ENCODE measurements at places on chromosomes 6 and 20. TPM values are rescaled to one million over a fixed set of nuclear protein-coding genes. Genes with fewer than 3 reads are reported as not detected.

The TPD52L1 gene
- 7.2 TPM for total RNA-seq

DNA sequence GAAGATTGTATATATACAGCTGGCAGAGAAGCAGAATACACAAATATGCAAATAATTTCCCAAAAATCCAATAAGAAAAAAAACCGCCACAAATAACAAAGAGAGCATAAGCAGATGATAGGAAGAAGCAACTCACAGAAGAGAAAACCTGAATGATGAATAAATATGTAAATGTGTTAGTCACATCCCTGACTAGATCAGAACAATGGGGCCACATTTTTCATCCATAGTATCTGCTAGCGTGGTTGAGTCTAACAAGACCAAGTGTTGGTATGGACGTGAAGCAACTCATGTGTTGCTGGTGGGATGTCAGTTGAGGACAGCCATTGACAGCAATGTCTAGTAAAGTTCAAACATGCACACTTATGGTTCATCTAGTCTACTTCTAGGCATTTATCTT lies 3.9 kb upstream of the SLC22A3 start:
- peaks cover 33% of the 10 kb centered on the region for H3K27me3 ChIP-seq
- H3K27ac ChIP-seq, result no peak overlapping the region
- no peak overlapping the region for H3K4me3 ChIP-seq
- no peaks in the 10 kb centered on the region for H3K36me3 ChIP-seq

The GPX5 gene
- not detected for total RNA-seq

The SLC35D3 gene
- not detected for total RNA-seq

DNA sequence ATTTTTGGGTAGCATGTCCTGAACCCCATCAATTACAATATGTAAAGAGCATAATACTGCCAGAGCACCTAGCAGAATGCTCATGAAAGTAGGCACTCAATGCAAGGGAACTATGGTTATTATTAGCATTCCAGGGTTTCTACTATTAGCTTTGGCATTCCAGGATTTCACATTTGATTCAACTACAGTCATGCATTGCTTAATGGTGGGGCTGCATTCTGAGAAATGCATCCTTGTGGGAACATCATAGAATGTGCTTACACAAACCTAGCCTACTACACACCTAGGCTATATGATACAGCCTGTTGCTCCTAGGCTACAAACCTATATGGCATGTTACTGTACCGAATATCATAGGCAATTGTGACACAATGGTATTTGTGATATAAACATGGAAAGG lies 247.8 kb downstream of the CD83 start:
- DNase-seq, result no peak
- no peak overlapping the region for H3K27ac ChIP-seq
- peaks cover 32% of the 10 kb centered on the region for H3K27me3 ChIP-seq
- H3K4me3 ChIP-seq, result no peak overlapping the region
- no peaks in the 10 kb centered on the region for H3K36me3 ChIP-seq

- no peak overlapping the region for H3K4me3 ChIP-seq
- DNase-seq, result no peak
- H3K27me3 ChIP-seq, result peaks cover 2% of the 10 kb centered on the region
- H3K27ac ChIP-seq, result no peak overlapping the region
- H3K36me3 ChIP-seq, result no peaks in the 10 kb centered on the region
Measured at GRCh38 chr20:61057443-61058121, 194.5 kb upstream of the CDH4 start.

The EDN3 gene
- total RNA-seq, result not detected

The MYBL2 gene
- total RNA-seq, result 16.1 TPM

DNA sequence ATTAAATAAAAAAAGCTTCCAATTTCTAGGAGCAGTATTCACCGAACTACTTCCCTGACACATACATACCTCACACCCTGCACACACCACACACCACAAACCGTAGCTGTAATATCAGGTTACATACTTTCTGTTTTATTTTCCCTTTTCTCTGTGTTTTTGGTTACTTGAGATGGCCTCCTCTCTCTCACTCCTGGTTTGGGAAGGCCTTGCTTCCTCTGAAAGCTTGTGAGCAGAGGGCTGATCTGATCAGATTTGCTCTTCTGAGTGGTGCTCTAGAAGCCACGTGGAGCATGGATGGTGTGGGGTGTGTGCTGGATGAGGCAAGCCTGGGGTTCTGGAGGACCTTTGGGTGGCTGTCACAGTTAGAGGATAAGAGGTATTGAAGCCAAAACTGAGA lies 20.9 kb downstream of the UTRN start:
- no peaks in the 10 kb centered on the region for H3K27me3 ChIP-seq
- peak overlapping the region; percentile 84 for H3K27ac ChIP-seq
- H3K36me3 ChIP-seq, result peaks cover 32% of the 10 kb centered on the region
- peak overlapping the region; percentile 11 for H3K4me3 ChIP-seq

DNA sequence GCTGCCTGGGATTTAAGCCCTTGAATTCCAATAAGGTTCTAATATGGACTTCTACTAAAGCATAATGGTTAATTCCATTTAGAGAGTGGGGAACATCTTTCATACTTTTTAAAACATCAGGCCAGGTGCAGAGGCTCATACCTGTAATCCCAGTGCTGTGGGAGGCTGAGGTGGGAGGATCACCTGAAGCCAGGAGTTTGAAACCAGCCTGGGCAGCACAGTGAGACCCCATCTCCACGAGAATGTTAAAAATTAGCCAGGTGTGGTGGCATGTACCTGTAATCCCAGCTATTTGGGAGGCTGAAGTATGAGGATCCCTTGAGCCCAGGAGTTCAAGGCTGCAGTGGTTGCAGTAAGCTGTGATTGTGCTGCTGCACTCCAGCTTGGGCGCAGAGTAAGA lies 35.0 kb downstream of the E2F3 start:
- no peak overlapping the region for H3K27ac ChIP-seq
- DNase-seq, result no peak
- peaks cover 4% of the 10 kb centered on the region for H3K36me3 ChIP-seq
- H3K4me3 ChIP-seq, result no peak overlapping the region

DNA sequence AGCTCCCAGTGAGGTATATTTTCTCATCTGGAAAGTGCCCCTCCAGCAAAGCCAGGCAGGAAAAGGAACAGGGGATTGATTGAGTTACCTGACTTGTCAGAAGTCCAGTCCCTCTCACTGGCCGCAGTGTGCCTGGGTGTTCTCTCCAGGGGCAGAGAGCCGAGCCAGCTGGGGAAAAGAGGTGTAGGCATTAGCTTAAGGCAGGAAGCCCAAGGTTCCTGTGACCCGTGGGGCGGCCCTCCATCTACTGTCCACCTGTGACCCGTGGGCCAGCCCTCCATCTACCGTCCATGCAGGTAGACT lies 2.7 kb downstream of the PSMG4 start:
- H3K36me3 ChIP-seq, result peaks cover 8% of the 10 kb centered on the region
- H3K27ac ChIP-seq, result peak overlapping the region; percentile 72
- DNase-seq, result no peak
- H3K4me3 ChIP-seq, result no peak overlapping the region
- no peaks in the 10 kb centered on the region for H3K27me3 ChIP-seq
- peaks cover 26% of the 10 kb centered on the region for H3K4me1 ChIP-seq

The TMEM14B gene
- 61.6 TPM for total RNA-seq

The DHX35 gene
- total RNA-seq, result 10.3 TPM

The CAPN11 gene
- total RNA-seq, result not detected

DNA sequence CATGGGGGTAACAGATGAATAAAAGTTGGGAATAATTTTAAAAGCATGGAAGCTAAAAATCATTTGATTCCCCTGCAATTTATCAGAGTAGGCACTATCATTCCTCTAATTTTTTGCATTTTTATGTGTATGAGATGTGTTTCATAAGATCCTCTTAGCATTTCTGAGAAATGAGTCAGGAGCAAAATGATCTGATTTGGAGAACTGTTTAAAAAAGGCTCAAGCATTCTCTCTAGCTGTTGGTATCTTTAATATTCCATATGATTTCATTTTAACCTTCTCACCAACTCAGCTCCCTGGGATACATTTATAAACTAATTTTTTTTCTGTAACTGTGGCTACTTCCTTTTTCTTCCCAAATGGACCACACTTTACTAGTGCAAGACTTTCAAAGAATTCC lies 60.9 kb downstream of the MCHR2 start:
- H3K27me3 ChIP-seq, result no peaks in the 10 kb centered on the region
- H3K36me3 ChIP-seq, result peaks cover 4% of the 10 kb centered on the region
- no peak for DNase-seq
- H3K27ac ChIP-seq, result peak overlapping the region; percentile 28
- H3K4me1 ChIP-seq, result peaks cover 17% of the 10 kb centered on the region

- H3K4me3 ChIP-seq, result no peak overlapping the region
- H3K36me3 ChIP-seq, result peaks cover 5% of the 10 kb centered on the region
- H3K27me3 ChIP-seq, result no peaks in the 10 kb centered on the region
- H3K27ac ChIP-seq, result peak overlapping the region; percentile 46
- no peak for DNase-seq
Measured at GRCh38 chr20:51760905-51761546, 7.2 kb downstream of the ATP9A start.

DNA sequence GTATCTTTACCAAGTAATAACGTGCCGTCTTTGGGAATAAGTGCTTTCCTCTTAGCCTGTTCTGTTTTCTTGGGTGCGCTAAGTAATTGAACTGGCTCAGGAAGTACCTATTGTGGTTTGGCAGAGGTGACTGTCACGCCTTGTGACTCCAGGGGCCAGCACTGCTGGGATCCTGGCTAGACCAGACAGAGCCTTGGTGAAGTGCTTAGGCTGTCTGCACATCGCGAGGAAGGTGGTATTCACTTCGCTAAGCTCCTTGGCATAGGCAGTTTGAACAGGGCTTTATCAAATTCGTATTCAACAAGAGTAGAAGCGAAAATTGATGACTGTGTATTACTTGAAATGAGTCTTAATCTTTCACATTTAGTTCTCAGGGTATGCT lies 17.6 kb downstream of the PRDM1 start:
- H3K4me3 ChIP-seq, result no peak overlapping the region
- peaks cover 4% of the 10 kb centered on the region for H3K4me1 ChIP-seq
- H3K27me3 ChIP-seq, result no peaks in the 10 kb centered on the region
- no peak overlapping the region for H3K27ac ChIP-seq
- no peaks in the 10 kb centered on the region for H3K36me3 ChIP-seq

- H3K27me3 ChIP-seq, result no peaks in the 10 kb centered on the region
- no peaks in the 10 kb centered on the region for H3K36me3 ChIP-seq
- no peak overlapping the region for H3K4me3 ChIP-seq
- no peak overlapping the region for H3K27ac ChIP-seq
Measured at GRCh38 chr6:13935190-13935880, 10.6 kb downstream of the RNF182 start.

The SMLR1 gene
- not detected for total RNA-seq

GRCh38 chr6:78580923-78581322 lies 286.4 kb upstream of the IRAK1BP1 start:
- no peaks in the 10 kb centered on the region for H3K27me3 ChIP-seq
- no peak overlapping the region for H3K4me3 ChIP-seq
- DNase-seq, result no peak
- no peaks in the 10 kb centered on the region for H3K36me3 ChIP-seq
- peaks cover 10% of the 10 kb centered on the region for H3K4me1 ChIP-seq

DNA sequence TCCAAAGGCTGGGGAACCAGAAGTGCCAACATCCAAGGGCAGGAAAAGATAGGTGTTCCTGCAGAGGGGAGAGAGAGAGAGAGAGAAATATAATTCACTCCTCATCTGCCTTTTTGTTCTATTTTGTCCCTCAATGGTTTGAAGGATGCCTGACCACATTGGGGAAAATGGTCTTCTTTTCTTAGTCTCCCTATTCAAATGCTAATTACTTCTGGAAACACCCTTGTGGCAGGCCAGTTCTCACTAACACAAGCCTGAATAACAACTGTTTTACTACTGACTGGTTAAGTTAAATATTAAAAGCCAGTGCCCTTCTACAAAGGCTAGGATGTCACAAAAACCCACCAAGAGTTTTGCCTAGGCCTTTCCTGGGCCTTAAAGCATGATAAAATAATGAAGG lies 425.4 kb upstream of the HTR1E start:
- no peak for DNase-seq
- H3K4me1 ChIP-seq, result no peaks in the 10 kb centered on the region
- H3K4me3 ChIP-seq, result no peak overlapping the region
- H3K36me3 ChIP-seq, result no peaks in the 10 kb centered on the region

- H3K4me1 ChIP-seq, result peaks cover 27% of the 10 kb centered on the region
- DNase-seq, result no peak
- H3K4me3 ChIP-seq, result no peak overlapping the region
- no peak overlapping the region for H3K27ac ChIP-seq
- H3K27me3 ChIP-seq, result no peaks in the 10 kb centered on the region
Measured at GRCh38 chr20:25504366-25505135, 80.8 kb downstream of the NINL start.

DNA sequence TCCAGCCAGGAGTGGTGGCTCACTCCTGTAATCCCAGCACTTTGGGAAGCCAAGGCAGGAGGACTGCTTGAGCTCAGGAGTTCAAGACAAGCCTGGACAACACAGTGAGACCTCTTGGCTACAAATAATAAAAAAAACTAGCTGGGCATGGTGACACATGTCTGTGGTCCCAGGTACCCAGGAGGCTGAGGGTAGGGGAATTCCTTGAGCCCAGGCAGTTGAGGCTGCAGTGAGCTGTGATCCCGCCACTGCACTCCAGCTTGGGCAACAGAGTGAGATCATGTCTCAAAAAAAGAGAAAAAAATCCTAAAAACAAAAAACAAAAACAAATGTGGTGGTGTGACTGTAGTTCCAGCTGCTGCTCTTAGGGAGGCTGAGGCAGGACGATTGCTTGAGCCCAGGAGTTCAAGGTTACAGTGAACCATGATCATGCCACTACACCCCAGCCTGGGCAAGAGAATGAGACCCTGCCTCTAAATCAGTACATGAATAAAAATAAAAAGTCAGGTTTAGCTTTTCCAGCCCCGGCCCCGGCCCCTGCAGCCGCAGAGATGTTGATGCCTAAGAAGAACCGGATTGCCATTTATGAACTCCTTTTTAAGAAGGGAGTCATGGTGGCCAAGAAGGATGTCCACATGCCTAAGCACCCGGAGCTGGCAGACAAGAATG lies 13.5 kb upstream of the SNRPC start:
- no peak overlapping the region for H3K27ac ChIP-seq
- no peaks in the 10 kb centered on the region for H3K4me1 ChIP-seq
- no peaks in the 10 kb centered on the region for H3K36me3 ChIP-seq
- no peak overlapping the region for H3K4me3 ChIP-seq

DNA sequence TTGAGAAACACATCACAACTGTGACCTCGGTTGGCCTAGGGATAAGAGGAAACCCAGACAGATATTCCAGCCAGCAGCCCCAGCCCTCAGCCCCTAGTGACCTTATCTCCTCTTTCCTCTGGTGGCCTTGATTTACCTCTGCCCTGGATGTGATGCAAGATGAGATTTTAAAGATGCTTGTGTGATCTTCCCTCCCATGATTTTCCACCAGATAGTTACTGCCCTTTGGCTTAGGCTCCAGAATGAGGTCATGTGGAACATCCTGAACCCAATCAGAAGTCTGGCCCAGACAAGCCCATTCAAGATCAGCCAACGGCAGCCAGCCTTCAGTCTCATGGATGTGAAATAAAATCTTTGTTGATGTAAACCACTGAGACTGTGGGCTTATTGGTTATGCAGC lies 104.0 kb downstream of the BANF2 start:
- H3K36me3 ChIP-seq, result no peaks in the 10 kb centered on the region
- DNase-seq, result no peak

DNA sequence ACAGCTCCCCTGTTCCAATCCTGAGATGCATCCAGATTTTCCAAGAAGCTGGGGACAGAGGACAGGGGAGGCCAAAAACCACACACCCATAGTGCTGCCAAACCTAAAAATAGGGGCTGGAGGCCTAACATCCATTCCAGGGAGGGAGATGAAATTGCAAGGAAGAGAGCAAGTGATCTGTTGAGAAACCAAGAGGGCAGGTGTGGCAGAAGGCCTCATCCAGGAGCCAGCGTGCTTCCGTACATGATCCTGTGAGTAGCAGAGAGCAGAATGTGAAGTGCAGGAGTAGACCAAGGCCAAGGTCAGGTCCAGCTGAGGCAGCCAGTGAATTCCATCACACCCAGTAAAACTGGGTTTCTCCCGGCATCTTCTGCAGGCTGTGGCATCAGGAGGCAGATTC lies 167.7 kb upstream of the RIN2 start:
- no peaks in the 10 kb centered on the region for H3K36me3 ChIP-seq
- H3K27me3 ChIP-seq, result no peaks in the 10 kb centered on the region
- H3K4me3 ChIP-seq, result no peak overlapping the region
- H3K4me1 ChIP-seq, result no peaks in the 10 kb centered on the region

GRCh38 chr20:3973705-3974104 lies 41.7 kb downstream of the RNF24 start:
- no peaks in the 10 kb centered on the region for H3K27me3 ChIP-seq
- H3K27ac ChIP-seq, result no peak overlapping the region
